ENCODE measurements at places on chromosomes 6 and 20.

- no peak for DNase-seq
Measured at GRCh38 chr6:44115866-44116265, 11.4 kb downstream of the MRPL14 start.

DNA sequence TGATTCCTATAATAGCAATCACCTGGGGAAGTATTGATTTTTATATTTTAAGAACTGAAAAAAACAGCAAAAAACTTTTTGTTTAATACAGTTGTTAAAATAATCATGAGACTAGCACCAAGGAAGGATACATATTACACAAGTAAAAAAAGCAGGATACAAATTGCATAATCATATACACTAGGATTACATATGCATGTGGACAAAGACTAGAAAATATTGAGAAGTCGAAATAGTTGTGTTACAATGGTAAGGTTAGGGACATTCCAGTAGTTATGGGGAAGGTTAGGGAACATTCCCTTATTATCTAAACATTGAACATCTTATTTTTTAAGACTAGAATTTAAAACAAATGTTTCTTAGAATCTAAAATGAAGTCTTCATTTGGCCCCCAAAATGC lies 9.5 kb downstream of the NUS1 start:
- DNase-seq, result no peak

DNA sequence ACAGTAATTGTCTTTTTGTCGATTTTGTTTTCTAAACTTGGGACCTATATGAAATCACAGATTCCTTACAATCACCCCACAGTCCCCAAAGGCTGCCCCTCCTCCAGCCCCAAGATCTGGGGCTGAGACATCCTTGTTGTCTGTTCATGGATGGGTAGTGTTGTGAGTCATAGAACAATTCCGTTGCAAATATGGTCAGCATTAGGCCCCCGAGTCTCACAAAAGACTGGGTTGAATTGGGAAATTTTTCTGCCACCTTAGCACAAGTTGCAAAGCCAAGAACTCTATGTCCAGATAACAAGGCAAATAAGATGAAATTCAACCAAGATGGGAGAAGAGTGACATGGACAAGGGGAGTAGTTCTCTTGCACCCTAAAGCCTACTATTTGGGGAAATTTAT lies 10.5 kb upstream of the TAB2 start:
- no peak for DNase-seq

GRCh38 chr6:159572439-159573110 lies 120.5 kb downstream of the SOD2 start:
- no peak for DNase-seq

DNA sequence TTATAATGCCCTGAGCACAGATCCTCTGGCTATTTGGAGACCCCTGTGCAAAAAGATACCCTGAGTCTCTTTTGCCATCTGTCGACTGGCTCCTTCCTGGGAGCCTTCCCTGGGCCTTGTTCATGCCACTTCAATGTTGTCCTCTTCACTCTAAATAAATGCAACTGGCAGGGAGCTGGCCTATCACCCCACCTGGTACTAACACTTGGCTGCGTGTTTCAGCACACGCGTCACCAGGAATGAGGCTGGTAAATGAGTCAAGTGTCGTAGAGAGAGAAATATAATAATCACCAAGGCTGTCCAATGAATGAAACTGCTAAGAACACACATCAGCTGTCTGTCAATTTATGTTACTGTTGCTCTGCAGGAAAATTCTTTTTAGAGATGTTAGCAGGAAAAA lies 374.6 kb upstream of the JARID2 start:
- peak; percentile 50 for DNase-seq

GRCh38 chr6:139240161-139241010 lies 51.4 kb downstream of the TXLNB start:
- DNase-seq, result peak; percentile 80

GRCh38 chr6:26158076-26158580 lies 70.9 kb downstream of the HFE start:
- peak; percentile 94 for DNase-seq

- DNase-seq, result no peak
Measured at GRCh38 chr6:15921243-15921642, 207.6 kb upstream of the MYLIP start.

DNA sequence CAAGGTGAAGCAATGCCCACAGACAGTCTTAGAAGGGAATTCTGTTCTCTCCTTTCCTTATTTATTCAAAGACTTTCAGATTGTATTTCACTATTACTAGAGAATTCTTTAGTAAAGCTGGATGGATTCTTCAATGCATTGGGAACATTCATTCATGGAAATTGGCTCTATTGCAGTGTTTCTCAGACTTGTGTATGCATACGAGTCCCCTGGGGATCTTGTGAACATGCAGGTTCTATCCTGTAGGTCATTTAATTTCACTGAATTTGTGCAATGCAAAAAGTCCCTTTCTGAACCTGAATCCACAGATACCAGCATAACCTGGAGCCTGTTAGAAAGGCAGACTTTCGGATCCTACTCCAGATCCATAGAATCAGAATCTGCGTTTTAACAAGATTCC lies 160.9 kb upstream of the AHI1 start:
- DNase-seq, result no peak

GRCh38 chr6:2951728-2952127 lies 19.6 kb downstream of the SERPINB6 start:
- no peak for DNase-seq

- DNase-seq, result no peak
Measured at GRCh38 chr6:111090766-111091165, 3.5 kb downstream of the SLC16A10 start.

DNA sequence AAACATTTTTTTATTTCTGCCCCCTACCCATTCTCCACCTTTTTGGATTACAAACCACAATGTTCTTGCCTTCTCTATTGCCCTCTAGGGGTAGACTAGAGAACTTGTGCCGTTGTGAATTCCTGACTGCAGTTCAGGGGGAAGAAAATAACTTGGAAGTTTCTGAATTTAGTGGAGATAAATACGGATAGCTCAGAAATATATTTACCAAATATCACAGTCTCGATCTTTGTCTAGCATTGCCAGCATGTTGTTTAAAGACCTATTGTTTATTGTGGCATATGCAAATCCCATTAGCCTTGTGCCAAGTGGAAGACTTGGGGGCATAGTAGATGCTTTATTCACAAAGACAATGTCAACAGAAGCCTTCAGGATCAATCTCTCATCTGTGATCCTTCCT lies 154.1 kb upstream of the MMS22L start:
- no peak for DNase-seq

DNA sequence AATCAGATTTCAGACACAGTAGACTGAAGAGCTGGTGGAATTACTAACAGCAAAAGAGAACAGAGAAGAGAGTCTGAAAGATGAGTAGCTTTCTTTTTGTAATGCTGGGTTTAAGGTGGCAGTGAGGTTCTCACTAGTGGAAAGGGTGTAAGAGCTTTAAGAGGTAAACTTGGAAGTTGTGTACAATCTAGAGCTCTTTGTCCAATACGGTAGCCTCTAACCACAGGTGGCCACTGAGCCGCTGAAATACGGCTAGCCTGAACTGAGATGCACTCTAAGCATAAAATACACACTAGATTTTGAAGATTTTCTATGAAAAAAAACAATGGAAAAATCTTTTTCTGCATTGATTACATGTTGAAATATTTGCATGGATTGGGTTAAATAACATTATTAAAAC lies 4.0 kb downstream of the ELOVL2 start:
- no peak for DNase-seq

DNA sequence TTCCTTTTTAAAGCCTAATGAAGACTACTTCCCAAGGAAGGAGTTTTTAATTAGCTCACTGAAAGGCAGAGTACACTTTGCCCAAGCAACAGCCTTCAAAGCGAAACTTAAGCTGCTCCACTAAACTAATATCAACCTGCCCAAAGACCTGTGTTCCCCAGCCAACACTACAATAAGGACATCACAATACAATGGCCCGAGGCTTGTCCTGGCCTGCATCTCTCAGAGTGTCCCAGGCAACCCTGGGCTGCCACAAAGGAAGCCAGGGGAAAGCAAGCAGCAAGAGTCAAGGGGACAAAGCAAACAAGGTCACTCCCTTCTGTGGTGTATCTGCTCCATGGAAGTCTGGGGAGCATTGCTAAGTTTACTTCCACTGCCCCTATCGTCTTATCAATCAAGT lies 52.3 kb downstream of the PIGU start:
- no peak for DNase-seq

GRCh38 chr6:110042670-110043296 lies 64.7 kb downstream of the GPR6 start:
- no peak for DNase-seq

DNA sequence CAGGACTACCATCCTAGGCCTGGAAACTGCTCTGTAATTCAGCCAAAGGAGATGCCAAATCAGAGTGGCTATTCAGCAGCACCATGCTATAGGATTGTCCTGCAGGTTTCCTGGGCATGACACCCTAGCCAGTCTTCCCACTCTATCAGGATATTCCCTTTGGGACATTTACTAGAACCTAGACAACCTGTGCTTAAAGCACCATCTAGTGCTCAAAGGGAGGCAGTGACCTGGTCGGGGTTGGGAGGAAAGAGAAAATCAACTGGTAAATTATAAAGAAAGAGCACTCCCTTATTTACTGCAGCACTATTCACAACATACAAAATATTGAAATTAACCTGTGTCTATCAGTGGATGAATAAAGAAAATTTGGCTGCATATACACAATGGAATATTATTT lies 67.2 kb upstream of the SMLR1 start:
- no peak for DNase-seq

DNA sequence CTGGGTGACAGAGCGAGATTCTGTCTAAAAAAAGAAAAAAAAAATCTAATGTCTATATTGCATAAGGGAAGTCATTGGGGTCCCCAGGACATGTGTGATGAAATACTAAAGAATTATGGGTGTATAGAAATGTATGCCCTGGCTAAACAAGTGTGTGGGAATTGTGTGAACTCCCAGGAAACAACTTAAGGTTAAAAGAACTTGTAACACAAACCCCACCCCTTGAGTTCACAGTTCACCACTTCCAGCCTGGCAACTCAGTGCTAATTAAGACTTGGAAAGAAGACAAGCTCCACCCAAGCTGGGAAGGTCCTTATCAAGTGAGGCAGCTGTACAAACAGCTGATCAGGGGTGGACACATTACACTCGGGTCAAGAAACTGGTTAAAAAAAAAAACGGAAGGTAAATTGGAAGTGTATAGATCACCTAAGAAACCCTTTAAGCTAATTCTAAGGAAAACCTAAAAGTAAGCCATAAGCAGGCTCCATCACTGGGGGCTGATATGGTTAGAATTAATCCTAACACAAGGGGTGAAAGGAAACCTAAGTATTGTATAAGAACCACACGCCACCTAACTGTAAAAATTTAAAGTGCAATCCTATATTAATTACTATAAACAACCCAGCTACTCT lies 25.2 kb downstream of the HLA-A start:
- DNase-seq, result no peak

DNA sequence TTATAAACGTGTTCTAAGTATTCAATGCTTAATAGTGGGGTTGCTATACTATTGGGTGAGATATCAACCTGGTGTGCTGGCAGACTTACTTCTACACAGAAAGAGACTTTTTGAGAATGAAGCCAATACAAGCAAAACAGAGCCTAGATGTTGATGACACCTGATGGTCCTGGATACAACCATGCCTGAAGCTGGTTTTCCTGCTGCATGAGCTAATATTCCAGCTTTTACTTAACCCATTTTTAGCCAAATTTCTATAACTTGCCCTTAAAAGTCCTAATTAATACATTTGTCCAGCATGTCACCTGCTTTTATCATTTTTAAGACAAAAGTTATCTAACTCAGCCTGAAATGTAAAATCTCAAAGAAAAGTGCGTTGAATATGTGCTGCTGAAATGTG lies 86.2 kb downstream of the PFDN4 start:
- no peak for DNase-seq

DNA sequence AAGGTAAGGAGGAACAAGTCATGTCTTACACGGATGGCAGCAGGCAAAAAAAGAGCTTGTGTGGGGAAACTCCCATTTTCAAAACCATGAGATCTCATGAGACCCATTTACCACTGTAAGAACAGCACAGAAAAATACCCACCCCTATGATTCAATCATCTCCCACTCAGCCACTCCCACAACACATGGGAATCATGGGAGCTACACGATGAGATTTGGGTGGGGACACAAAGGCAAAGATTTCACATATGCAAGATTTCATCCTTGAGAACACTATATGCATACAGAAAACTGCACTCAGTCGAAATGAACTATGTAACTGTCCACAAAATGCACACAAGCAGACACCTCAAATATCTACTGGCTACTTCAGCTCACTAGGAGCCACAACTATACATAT lies 480.6 kb upstream of the BTBD3 start:
- DNase-seq, result no peak

- DNase-seq, result no peak
Measured at GRCh38 chr20:48329031-48329615, 498.7 kb downstream of the PREX1 start.

DNA sequence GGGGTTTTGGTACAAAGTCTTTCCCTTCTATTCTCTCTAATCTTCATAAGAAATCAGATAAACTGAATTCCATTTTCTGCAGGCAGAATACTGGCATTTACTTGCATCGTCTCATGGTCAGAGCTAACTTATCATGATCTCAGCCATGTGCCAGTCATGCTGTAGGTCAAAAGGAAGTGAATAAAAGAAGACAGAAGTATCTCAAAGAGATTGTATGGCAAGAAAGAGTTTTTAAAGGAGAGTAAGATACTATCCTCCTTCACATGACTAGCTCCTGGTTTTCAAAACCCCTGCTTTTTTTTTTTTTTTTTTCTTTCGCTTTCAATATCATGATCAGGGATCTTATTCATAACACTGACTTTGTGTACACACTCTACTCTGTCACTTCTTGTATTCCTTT lies 398.3 kb downstream of the C6orf118 start:
- DNase-seq, result no peak

DNA sequence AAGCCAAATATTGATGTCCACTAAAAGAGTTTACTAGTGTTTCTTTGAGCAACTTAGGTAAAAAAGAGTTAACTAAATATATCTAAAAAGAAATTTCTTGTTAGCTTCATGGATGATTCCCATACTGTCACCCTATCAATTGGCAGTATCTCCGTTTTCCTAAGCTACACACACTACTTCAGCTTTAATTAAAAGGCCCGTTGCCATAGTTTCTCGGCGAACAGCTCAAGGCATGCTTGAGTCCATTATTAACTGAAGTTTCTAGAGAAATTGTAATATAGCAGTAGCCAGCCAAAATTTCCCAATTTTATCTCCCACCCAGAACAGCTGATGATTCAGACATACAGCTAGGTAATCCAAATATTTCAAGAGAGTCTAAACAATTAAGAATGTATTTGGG lies 20.0 kb upstream of the BEND6 start:
- no peak for DNase-seq

DNA sequence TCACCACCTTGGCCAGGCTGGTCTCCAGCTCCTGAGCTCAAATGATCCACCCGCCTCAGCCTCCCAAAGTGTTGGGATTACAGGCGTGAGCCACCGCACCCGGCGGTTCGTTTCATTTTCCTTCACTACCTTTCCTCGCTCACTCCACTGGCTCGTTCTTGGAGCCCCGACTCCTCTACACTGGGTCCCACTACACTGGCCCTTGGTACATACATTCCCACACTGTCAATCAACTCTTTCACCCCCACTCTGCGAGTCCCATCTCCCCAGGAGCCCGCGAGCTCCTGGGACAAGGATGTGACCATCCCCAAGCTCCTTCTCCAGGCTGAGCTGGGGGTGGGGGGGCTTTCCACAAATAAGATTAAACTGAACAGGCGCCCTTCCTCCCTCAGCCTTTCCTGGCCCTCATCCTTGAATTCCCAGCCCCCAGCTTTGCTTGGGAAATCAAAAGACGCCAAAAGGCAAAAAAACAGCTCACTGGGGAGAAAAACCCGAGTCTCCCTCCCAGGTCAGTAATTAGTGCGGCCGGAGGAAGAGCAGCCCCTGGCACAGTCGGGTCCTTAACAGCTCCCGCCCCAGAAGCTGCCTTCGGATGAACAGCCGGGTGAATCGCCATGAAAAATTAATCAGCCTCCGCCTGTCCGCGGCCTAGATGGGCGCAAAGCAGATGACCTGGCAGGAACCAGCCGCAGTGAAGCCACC lies 42.8 kb upstream of the LY86 start:
- no peak for DNase-seq

Data from right lung (tissue), 10 donors.